ENCODE measurements at places on chromosomes 2 and 18.

DNA sequence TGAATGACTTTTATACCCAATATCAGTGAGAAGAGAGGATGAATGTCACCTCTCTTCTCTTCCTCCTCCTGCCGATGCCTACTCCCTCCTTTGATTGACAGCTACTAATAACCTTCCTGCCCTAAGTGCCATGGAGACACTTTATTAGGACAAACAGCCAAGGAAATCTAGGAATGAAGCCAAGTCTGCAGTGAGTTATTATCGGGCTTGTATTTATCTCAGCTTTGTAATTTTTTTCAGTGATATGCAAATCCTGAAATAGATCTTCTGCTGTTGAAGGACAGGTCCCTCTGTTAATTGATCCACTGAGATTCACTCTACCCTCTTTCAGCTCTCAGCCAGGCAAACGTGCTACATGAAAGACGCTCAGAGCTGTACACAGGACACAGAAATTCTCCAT is 686.7 kb downstream of the TMEM182 start:
- DNase-seq, result no peak

GRCh38 chr2:185895828-185896693 is 157.5 kb downstream of the FSIP2 start:
- no peak for DNase-seq

GRCh38 chr2:26561918-26562810 is 79.0 kb downstream of the CIB4 start:
- DNase-seq, result no peak

DNA sequence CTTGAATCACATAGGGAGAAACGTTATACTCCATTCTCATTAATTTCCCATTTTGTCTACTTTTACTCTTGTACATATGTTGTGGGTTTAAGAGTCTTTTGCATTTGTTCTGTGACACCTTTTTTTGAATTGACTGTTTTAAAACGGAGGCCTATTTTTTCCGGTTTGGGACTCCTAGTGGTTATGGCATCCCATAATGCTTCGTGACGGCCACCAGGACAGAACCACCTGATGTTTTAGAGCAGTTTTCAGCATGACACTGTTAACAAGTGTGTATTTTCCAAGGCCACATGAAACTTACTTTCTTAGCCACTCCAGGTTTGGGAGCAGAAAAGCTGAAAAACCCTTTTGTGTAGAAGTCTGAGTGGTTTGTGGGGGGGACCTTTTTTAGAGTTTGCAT is 8.4 kb downstream of the SOX11 start:
- DNase-seq, result no peak

GRCh38 chr18:2531751-2532150 is 39.6 kb downstream of the METTL4 start:
- DNase-seq, result no peak

- DNase-seq, result no peak
Observed at GRCh38 chr2:32516567-32516966, 111.3 kb upstream of the TTC27 start.

- DNase-seq, result no peak
Observed at GRCh38 chr2:62611854-62612253, 93.7 kb upstream of the EHBP1 start.

GRCh38 chr18:72114801-72115594 is 429.1 kb downstream of the CBLN2 start:
- DNase-seq, result no peak

- DNase-seq, result no peak
Observed at GRCh38 chr2:80351231-80351630, 46.7 kb upstream of the LRRTM1 start.

DNA sequence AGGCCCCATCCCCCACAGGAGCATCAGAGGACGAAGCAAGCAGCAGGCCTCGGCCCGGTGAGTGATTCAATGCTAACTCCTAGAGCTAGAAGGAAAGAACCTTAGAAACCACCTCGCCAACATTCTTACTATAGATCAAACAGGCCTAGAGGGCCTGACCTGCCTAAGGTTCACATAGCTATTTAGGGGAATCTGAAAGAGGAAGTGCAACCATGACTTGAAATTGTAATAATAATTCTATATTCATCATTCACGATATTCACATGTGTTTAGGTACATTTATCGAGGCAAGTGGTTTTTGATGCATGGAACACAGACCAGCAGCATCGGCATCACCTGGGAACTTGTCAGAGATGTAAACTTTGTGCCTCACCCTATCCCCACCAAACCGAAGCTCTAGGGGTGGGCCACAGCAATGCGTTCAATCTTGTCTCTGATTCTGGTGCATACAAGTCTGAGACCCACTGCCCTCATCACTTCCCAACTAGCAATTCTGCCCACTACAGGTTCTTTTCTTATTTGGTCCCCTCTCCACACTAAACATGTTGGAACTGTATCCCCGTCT is 78.0 kb upstream of the DNMT3A start:
- DNase-seq, result no peak

GRCh38 chr2:207514451-207514850 is 15.3 kb upstream of the CREB1 start:
- no peak for DNase-seq

- no peak for DNase-seq
Observed at GRCh38 chr2:83725735-83726134, 733.3 kb downstream of the SUCLG1 start.

DNA sequence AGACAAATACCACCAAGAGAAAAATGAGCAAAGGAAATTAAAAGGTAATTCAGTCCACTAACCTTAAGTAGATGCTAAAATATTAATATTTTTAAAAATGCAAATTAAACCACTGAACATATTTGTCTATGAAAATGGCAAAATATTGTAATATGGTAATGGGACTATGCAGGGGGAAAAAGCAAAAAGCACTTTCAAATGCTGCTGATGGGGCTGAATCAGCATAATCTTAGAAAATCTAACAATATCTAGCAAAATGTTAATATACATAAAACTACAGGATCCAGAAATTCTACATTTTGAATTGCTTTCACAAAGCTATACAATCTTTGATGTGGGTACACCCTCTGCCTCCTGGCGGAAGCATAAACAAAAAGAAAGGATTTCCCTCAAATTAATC is 86.9 kb upstream of the DTNB start:
- no peak for DNase-seq

DNA sequence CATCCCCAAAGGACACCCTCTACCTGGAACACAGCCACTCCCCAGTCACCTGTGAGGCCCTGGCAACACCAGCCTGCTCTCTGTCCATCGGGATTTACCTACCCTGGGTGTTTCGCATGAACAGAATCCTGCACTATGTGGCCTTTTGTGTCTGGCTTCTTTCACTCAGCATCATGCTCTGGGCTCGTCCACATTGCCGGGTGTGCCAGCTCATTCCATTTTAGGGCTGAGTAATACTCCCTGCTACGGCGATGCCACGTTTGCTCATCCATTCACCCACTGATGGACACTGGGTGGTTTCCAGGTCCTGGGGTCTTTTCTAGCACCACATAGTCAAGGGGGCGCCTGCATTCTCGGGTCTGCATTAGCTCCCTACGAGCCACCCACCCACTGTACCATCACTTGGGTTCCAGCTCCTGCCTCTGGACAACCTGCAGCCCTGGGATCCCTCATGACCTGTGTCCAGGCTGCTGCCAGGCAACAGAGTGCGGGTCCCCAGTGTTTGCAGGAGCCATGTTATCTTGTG is 22.0 kb downstream of the KCNF1 start:
- no peak for DNase-seq

DNA sequence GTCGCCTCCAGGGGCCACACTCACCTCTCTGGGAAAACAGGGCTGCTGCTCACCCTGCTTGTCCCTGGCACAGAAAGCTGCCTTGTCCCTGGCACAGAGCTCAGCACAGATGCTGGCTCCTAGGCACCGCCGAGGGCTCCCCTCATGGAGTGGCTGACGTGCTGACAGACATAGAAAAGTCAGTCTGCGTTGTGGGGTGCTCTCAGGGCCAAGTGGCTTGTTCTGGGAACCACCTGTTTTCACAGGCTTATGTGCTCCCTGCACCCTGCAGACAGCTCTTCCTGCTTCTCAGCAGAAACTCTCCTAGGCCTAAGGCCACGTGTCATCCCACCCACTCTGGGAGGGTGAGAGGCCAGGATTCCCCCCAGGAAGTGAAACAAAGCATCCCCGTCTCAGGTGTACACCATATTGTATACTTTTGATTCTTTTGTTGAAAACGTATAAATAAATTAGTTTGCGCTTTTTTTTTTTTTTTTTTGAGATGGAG is 84.7 kb upstream of the TMEM200C start:
- no peak for DNase-seq

GRCh38 chr2:210496512-210496911 is 20.0 kb upstream of the LANCL1 start:
- no peak for DNase-seq

DNA sequence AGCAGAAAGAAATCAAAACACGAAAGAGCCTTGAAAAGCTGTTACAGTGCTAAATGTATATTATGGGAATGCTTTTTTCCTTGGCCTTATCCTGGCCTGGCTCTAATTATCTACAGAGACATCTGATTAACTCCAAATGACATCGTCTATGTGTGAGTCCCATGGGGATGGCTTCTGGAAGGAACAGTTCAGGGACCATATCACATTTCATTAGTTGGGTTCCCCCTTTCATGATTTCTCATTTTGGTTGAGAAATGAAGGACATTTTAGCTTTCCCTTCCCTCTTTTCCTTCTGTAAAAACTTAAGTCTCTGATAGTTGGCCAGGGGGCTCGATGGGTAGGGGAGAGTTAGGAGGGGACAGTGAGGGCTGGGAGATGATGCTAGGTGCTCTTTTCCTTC is 116.7 kb downstream of the PRKCE start:
- DNase-seq, result no peak

- DNase-seq, result no peak
Observed at GRCh38 chr2:217246108-217246507, 386.2 kb upstream of the TNP1 start.

DNA sequence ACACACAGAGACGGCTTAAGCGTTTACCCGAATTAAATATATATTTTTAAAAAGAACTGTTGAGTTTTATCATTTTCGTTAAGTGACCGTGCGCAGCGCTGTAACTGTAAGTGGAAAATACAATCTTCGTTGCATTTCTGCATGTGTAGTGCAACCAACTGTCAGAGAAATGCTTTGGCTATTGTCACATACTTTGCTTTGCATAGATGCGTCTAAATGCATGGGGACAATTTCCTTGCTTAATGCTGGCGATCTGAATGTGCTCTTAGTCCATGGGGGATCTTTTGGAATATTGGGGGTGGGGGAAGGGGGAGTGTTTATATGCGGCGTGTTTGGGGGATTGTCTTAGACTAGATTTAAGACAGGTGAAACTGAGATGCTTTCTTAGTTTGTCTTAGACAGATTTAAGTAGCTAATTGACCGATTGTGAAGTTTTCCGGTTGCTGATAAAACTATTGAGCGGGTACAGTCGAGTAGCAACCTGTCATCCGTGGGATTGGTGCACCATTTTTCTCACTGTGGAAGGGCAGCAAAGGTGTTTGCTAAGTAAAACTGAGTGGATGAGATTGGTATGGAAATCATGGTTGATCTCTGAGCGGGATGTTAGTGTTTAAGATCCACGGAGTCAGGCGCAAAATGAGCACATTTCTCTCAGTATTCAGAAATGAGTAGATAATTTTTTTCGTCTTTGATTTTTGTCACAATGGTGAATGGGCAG is 476 bp downstream of the VSNL1 start:
- no peak for DNase-seq

DNA sequence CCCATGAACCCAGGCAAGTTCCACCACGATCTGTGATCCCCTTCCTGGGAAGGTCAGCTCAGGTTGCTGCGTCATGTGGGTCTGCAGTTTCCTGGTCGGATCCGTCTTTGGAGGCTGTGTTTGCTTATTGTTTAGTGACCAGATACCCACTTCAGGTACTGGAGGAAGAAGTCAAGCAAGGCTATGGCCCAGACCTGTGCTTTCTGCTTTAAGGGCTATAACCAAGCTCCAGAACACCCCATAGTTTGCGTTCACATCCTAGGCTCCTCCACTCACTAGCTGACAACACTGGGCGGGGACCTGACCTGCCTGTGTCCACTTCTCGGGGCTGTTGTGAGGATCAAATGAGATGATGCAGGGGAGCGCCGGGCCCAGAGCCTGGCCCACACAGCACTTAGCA is 44.0 kb downstream of the MAL start:
- DNase-seq, result no peak

DNA sequence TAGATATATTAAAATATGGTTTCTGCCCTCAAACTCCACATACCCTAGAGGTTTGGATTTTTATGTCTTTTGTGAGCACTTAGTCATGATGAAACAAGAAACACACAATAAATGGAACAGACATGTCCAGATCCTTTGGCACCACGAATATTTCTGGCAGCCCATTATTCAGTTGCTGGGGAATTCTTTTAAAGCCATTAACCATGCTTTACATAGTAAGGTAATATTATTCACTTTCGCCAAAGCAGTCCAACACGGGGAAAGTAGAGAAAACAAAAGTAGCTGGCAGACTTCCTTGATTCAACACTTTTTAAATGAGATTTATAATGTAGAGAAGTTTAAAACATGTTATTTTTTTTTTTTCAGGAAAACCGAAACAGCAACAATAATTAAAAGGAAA is 235.4 kb downstream of the PIEZO2 start:
- no peak for DNase-seq

GRCh38 chr2:117723888-117724434 is 90.5 kb upstream of the DDX18 start:
- DNase-seq, result no peak

DNA sequence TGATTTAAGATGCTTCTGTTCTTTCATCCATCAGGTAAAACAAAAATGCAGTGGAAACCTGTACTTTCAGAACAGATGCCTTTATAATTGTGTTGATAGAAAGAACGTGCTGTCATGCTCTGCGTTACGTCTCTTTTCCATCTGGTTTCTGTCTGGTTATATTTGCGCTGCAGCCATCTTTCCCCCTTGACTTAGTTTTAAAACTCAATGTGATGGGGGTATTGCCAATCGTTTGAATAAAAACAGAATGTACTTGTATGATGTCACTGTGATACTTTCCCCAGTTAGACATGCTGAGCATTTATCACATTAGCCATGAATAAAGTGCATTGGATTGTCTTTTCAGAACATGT is 508.6 kb downstream of the ADCYAP1 start:
- DNase-seq, result no peak

DNA sequence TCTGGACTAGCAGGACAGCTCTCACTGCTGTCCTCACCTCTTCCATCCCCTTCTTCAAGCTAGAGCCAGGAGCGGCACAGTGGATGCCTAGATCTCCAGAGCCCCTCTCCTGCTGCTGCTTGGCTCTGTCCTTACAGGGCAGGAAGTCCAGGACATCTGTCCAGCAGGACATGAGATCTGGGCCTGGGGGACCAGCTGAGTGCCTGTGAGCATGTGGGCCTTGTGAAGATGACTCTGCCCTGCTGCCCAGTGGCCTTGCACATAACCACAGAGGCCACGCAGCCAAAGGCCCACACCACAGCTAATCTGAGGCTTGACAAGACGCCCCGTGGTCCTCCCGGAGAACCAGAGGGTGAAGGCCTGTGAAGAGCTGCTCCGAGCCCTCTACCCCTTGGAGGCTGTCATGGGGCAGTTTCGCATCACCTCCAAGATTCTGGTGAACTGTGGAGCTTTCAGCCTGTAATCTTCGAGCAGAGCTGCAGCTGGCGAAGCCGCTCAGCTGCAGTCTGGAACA is 516.7 kb upstream of the HS6ST1 start:
- DNase-seq, result no peak

GRCh38 chr2:206614811-206615210 is 27.5 kb upstream of the FAM237A start:
- DNase-seq, result no peak
